ENCODE measurements at places on chromosomes 2 and 18. TPM values are rescaled to one million over a fixed set of nuclear protein-coding genes. Genes with fewer than 3 reads are reported as not detected.

DNA sequence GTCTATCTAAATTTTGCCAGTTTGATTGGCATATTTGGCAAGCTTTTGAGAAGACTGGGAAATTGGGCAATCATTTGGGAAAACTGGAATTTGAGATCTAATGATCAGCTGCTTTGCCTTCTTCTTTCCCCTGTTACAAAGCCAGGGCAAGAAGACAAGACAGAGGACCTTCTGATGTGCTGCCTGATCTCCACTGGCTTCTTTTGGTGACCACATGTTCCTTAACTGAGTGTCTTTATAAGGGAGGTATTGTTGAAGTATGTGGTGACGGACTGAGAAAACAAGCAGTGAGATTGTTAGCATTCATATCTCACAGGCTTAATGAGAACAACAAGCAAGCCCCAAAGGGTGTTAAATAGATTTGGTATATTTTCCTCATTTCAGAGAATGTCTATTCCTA lies 175.8 kb downstream of the SLC8A1 start:
- DNase-seq = no peak

DNA sequence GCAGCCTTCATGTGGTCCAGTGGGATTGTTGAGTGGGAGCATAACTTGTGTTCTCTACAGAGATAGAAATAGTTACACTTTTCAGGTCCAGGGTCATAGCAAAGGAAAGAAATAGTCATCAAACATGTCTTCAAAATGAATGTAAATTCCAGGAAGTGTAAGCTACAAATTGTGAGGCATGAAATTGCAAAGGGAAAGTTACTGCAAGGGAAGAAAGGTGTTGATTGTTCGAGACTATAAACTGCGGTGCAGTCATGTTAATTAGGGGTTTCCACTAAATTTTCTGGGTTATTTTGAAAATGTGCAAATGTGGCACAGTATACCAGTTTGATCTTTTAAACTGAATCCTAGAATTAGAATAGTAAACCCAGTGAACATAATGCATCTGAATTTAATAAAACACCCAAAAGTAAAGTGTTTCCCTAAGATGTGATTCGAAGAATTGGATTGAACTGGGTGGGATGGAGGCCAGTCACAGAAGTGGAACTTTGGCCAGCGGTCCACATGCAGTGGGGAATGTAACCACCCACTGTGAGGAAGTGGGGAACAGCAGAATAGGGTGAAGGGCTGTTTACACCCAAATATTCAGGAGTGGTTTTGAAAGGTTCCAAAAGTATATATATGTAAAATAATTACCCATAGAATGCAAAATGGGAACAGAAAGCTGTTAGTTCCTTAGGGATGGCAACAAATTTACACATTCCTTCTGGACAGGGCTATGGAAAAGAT lies 126.5 kb upstream of the CCDC68 start:
- DNase-seq = no peak

EIPR1 gene
- total RNA-seq = 41.4 TPM

DNA sequence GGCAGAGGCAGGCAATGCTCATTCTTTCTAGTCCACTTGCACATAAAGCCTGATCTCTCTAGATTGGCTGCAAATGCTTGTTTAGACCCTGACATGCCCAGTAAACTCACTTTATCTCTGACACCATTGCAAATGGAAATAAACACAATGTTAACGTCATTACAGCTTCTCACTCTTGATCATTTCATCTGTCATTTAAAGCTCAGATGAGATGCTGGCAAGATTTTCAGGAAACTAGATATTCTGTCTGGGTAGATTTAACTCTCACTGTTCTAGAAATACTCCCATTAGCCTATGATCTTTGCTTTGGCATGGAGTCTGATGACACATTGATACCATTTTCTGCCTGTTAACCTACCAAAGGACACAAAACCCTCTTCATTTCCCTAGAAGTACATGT lies 320.7 kb upstream of the HNRNPA3 start:
- DNase-seq = no peak

PTPRM gene
- 1.0 TPM for total RNA-seq

DNA sequence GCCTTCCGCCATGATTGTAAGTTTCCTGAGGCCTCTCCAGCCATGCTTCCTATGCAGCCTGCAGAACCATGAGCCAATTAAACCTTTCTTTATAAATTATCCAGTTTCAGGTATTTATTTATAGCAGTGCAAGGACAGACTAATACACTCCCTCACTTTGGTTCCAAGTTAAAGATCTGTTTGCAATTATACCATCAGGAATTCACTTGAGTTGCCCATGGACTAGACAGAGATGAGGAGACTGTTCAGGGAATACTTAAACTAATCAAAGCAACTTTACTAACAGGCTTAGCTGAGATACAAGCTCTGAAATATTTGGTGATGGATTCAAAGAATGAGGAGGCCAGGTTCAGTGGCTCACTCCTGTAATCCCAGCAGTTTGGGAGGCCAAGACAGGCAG lies 190.0 kb downstream of the MTCL1 start:
- no peak for DNase-seq

SLC30A3 gene
- total RNA-seq = not detected

MAB21L4 gene
- not detected for total RNA-seq

ZNF892 gene
- 3.8 TPM for total RNA-seq

CD28 gene
- 25.6 TPM for total RNA-seq

DNA sequence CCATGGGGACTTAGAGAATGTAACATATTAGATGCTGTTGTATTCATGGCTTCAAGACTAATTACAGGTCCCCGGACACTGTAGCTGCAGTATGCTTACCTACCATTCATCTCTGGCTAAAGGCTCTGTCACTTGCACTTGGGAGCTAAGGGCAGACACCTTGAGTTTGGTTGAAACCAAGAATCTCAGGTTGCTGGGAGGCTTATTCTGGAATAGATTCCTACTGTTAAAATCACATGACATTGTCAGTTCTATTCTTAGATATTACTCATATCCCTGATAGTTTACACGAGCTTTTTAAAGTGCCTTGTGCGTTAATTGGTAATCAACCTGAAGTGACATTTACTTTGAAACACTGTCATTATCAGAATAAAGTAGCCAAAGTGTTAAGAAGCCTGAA lies 73.0 kb upstream of the EPB41L5 start:
- no peak for DNase-seq

DNA sequence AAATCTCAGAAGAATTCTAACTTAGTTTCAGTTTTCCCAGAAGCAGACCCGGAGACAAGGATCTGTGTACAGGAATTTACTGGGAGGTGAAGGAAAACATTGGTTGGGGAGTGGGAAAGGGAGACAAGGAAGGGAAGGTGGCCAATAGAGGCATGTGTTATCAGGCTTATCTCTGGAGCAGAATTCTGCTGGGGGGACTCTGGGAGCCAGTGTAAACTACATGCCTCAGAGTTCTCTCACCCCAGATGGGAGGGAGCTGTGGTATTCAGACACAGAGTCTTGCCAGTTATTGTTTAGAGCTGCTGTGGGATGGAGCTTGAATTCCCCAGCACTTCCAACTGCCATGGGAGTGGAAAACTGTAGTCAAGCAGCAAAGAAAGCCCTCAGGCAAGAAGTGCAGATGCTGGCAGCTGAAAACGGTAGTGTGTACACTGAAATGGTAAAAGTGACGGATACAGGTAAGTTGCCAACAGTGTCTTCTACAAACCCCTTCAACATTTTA lies 19.0 kb downstream of the DNPEP start:
- DNase-seq = no peak

Measured in activated CD8-positive, alpha-beta T cell treated with anti-CD3 and anti-CD28 coated beads, Interleukin-2, amount 10 ng/mL, durations not matched to agents 7 days and 5 days (primary cell).